ENCODE measurements at places on chromosomes 1 and 21.

- no peak for DNase-seq
Observed at GRCh38 chr21:46120301-46121285, 22.7 kb downstream of the COL6A2 start.

- no peak for DNase-seq
Observed at GRCh38 chr1:40226192-40226591, 21.5 kb upstream of the TMCO2 start.

DNA sequence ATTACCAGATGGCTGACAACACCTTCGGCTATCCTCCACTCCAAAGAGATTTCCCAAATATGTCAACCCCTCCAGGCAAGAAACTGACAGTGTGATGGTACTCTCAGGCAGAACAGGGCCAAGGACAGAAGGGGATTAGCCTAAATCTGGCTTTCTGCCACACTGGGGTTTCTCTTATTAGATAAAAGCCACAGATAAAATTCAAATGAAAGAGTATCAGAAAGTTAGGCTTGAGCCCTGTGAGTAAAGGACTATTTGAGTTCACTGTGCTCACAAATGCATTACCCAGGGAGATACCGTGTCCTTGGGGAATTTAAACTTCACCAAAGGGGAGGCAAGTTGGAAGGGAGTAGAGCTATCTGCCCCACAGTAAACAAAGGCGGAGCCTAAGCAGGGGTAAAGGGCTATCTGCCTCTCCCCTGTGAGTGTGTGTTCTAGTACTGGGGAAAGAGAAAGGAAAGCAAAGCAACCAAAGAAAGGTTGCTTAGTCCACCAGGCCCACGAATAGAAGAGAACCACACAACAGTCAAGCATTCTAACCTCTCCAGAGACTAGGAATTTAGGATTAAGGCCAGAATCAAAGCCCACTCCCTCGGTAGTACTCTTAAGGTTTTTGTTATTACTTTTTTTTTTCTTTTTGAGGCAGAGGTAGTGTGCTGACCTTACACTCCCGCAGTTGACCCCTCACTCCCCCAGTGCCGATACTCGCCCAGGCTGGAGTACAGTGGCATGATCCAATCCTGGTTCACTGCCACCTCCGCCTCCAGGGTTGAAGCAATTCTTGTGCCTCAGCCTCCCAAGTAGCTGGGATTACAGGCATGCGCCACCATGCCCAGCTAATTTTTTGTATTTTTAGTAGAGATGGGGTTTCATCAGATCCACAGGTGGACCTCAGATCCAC lies 12.7 kb downstream of the TPM3 start:
- no peak for DNase-seq

DNA sequence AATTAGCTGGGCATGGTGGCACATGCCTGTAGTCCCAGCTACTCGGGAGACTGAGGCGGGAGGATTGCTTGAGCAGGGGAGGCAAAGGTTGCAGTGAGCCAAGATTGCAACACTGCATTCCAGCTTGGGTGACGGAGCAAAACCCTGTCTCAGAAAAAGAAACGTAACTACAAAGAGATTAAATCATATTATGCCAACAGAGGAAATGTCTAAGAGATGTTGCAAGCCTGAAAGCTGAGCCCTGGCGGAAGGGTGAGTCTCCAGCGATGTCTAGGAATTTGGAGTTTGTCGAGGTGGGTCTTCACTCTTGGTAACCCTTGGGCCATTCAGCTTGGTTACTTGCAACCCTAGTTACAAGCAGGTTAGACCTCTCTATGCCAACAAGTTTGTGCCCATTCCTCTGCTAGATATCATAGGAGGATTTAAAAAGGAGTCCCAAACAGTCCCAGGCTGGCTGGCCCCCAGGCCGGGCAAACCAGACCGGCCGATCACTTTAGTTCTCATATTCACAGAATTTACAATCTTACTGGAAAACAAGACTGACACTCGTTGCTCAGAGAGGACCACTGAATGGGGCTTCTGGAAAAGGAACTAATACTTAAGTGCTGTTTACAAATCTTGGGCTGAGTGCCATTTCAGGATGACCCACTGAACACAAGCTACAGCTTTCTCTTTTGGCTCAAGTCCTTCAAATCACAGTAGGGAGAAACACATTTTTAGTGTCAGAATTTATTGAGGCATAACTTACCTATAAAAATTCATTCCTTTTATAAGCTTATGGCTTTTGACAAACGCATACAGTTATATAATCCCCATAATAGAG lies 27.1 kb downstream of the SLC30A1 start:
- peak; percentile 25 for DNase-seq

- no peak for DNase-seq
Observed at GRCh38 chr1:41475859-41476567, 8.5 kb downstream of the EDN2 start.

DNA sequence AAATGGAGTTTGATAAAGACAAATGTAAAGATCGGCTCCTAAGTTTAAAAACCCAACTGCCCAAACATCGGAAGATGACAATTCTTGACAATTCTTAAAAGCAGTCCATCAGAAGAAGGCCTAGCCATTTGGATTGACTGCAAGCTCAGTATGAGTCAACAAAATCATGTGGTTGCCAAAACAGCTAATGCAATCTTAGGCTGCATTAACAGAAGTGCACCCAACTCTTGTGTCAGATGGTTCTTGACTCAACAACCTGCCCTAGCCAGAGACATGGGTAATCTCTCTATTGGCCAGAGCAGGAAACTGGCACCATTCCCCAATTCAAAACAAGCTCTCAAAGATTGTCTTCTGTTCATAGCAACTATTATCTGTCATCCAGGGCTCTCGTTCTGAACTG lies 9.9 kb upstream of the NCF2 start:
- DNase-seq = peak; percentile 98

DNA sequence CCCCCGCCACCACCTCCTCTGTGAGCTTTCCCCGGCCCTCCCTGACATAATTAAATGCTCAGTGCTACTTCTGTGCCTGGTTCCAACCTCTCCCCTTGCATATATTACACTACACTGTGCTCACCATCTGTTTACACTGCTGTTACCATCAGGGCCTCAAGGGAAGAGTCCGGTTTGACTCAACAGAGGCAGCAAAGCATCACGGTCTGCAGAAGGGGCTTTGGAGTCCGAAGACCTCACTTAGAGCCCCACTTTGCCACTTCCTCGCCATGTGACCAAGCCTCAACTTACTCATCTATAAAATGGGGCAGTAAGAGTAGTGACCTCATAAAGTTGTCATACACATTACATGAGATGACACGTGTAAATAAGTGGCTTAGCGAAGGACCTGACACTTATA lies 27.4 kb downstream of the KCNN3 start:
- no peak for DNase-seq

DNA sequence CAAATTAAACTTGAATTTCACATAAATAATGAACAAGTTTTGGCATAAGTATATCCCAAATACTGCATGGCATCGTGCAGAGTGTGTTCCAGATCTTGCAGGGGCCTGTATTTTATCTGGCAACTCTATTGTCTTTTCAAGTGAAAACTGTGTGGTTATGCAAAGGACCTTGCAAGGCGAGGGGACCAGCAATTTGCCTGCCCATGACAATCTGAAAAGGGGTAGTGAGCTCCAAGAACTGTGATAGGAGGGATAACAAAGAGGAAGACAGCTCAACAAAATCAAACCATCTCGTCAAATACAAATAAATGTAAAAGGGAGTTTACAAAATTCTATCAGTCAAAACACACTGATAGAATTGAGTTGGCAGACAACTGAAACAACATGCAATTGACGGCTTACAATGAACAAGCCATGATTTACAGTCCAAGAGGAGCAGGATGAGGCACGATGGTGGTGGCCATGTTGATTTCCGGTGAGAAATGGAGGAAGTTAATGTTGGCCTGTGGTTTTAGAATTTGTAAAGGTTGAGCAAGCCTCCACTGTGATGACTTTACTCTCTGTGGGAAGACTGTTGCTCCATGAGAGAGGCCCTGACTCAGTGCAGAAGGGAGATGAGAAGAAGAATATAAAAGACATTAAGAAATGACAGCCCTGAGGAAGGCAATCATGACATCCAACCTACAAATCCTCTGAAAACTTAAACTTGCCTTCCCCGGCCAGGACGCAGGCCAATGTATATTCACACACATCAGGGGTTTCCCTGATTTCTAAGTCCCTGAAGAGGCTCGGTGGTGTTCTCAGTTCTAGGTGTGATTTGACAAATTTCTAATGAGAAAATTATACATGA lies 132.2 kb downstream of the ADSS2 start:
- peak; percentile 87 for DNase-seq

GRCh38 chr1:20974069-20974468 lies 187.0 kb upstream of the HP1BP3 start:
- no peak for DNase-seq

DNA sequence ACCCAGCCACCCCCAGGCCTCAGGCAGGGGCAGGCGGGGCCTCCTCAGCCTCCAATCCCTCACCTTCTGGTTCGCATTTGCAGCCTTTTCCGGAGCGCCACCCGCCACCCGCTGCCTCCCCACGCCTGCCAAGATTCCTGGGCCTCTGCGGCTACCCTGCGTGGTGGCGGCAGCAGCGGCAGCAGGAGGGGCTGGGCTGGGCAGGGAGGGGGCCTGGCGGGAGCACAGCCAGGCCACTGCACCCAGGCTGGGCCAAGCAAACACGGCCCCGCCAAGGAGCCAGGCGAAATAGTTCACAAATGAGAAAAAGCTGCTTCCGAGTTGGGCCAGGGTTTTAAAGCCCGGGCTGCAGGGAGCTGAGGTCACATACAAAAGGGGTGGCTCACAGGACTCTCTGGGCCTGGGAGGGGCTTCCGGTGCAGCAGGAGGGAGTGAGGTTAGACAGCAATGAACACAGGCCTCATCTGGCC lies 9.8 kb downstream of the COL8A2 start:
- DNase-seq = no peak

- no peak for DNase-seq
Observed at GRCh38 chr1:64171797-64172281, 31.6 kb upstream of the UBE2U start.

GRCh38 chr1:7595336-7595735 lies 175.8 kb upstream of the VAMP3 start:
- no peak for DNase-seq

DNA sequence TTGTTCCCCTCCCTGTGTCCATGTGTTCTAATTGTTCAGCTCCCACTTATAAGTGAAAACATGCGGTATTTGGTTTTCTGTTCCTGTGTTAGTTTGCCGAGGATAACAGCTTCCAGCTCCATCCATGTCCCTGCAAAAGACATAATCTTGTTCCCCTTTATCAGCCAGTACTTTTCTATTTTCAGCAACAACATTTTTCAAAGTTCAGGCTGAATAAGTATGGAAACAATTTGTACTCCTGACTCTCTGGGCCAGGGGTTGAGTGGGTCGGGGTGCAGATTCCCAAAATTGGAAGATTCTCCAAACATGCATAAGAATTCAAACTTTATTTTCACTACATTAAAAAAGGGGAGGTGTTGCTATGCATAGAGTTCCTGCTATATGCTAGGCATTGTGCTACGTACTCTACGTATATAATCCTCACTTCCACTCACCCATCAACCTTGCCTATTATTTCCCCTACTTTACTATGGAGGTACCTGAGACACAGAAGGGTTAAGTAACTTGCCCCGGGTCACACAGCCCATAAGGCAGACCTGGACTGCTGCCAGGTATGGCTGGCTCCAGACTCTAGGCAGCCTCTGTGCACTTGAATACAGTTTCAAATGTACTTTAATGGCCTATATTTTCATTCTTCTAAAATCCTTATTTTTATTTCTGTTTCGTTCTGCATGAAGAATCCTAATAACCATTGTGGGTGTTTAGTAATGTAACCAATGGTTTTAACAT lies 117.1 kb upstream of the C8B start:
- no peak for DNase-seq

- DNase-seq = no peak
Observed at GRCh38 chr1:56169856-56170255, 409.5 kb downstream of the PLPP3 start.

DNA sequence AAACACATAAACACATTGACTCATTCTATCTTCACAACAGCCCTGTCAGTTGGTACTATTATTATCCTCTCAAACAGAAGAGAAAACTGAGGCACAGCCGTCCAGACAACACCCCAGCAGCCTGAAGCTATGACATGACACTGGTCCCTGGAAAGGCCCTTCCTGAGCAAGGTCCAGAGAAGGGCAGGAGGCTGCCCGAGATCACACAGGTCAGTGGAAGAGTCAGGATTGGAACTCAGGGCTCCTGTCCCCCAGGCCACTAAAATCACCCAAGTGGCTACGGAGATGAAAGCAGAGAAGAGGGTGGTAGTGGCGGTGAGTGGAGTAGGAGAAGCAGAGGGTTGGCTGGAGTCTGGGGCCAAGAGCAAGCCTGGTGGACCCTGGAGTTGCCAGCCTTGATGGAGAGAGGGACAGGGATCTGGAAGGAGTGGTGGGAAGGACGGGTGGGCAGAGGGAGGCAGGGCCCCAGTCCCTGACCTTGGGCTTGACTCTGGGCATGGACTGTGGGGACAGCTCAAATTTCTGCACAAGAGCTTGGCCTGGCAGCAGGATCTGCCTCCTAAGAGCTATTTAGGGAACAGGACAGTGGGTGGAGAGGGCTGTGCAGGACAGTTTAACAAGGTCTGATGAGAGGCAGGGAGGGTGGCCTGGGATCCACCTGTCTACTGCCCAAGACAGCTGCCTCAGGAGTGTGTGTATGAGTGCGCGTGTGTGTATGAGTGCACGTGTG lies 15.8 kb downstream of the MYOM3 start:
- DNase-seq = no peak

Measured in stromal cell of bone marrow (primary cell).